ENCODE measurements at places on chromosomes 4 and X.

DNA sequence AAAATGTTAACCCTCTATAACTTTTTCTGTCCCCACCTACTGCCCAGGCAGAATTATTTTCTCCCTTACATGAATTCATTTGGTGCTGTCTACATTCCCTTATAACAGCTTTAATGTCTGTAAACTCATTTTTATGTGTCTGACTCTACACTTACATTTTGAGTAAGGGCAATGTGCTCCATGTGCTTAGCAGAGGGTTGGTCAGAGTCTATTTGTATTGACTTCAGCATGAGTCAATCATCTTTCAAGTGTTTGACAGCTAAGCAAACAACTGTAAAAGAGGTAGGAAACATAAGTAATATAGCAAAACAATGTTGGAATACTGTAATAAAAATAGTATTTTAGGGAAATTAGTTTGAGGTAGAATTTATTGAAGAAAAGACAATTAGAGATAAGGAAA, 6.3 kb downstream of the IL15 start:
- DNase-seq, result no peak

- no peak for DNase-seq
Observed at GRCh38 chr4:7989654-7990053, 50.0 kb upstream of the AFAP1 start.

- DNase-seq, result no peak
Observed at GRCh38 chr4:185128272-185129119, 14.6 kb upstream of the SLC25A4 start.

DNA sequence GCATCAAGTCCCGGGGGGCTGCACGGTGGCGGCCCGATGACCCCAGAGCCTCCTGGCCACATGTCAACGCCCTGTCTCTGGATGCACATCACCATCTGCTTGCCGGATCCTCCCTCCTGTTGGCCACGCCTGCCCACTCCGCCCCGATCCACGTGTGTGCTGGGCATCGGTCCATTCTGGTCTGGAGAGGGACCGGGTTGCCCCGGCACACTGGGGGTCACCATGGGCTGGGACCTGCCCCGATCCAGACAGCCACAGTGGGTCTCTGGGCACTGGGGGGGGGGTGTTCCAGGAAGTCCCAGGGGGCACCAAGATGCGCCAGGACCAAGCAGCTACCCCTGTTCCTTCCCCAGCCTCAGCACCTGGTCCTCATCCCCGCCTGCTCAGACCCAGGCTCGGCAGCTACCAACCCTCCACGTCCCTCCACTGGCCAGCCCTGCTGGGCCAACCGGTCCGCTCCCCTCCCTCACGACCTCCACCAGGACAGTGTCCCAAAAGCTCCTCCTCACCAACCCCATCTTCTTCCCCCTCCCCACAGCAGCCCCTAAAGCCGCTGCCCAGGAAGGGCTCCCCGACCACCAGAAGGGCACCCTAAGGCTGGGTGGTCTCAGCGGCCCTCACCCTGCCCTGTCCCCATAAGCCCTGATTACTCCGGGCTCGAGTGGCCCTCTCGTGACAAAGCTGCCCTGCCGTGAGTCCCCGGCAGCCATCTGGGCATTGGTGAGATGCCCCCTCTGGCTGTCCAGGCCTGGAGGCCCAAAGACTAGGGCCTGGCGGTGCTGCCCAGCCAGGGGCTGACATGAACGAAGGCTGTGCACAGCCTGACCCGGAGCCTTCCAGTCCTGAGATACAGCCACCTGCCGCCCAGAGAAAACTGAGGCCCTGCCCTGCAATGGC, 4.6 kb downstream of the CTBP1 start:
- no peak for DNase-seq

DNA sequence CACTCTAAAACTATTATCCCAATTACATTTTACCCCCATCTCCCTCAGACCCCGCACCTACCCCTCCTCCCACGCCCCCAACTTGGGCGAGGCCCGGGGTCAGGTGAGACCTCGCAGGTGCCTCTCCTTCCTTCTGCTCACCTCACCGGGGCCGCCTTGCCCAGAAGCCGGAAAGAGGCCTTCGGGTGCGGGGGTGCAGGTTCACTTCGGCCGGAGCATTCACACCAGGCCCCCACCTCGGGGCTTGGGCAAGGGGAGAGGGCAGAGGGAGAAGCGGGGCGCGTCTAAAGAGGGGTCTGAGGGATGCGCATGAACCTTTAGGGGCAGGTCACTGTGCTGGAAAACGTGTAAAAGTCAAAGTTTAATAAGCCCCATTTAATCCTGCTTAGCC, 427 bp downstream of the ZNF182 start:
- DNase-seq, result no peak

DNA sequence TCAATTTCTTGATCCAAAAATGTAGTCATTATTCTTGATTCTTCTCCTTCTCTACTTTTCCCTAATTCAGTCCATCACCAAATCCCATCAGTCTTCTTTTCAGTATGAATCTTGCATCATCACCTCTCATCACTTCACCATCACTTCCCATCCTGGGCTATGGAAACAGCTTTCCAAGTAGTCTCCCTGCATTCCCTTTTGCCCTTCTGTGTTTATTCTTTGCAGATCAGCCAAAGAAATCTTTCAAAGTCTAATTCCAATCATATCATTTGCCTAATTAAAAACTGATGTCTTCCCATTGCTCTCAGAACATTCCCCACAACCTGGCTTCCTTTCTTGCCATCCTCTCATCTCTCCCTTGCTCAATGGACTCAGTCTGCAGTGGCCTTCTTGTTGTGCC, 201.7 kb upstream of the ADAMTS3 start:
- no peak for DNase-seq

- DNase-seq, result no peak
Observed at GRCh38 chr4:55082756-55083155, 42.6 kb downstream of the KDR start.

GRCh38 chr4:156391325-156391653, 437.6 kb upstream of the CTSO start:
- no peak for DNase-seq

DNA sequence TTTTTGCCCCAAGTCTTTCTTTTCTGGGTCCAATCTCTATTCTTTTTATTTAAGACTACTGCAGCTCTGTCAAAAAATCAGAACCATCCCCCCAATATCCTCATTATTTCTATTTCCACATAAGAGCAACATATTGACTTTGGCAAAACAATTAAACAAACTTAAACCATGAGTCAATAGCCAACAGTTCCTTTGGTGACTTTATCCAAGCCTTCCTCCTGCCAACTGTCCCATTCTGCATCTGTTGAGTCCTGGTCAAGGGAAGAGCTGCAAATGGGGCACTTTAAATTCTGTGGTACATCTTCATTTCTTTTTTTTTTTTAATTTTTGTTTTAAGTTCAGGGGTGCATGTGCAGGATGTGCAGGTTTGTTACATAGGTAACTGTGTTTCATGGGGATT, 1875.0 kb upstream of the PCDH7 start:
- no peak for DNase-seq

DNA sequence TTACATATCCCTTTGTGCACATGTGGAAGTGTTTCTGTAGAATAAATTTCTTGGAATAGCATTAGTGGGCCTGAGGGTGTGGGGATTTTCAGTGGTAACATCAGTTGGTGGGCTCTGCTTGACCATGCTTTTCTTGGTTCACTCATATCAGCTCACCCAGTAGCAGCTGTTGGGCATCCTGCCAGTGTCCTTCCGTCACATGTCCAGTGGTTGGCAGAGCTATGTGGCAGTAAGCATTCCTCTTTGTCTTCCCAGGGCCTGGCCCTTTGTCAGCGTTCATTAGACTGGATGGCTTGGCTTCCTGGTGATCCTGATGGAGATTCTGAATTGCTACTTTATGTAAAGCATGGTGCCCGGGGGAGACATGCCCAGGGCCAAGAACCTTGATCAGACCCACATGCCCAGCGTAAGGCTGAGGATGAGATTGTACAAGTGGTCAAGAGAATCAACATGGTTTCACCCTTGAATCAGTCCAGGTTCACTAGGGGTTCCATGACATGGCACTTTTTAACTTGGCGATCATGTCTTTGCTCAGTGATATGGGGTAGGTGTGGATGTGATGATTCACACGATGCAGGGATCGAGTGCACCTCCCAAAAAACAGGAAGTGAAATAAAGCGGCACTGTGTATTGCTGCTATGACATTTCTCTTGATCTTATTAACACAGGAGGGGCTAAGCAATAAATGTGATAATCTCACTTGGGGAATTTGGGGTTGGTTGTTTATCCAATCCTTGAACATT, 72.1 kb upstream of the IGFBP7 start:
- no peak for DNase-seq

DNA sequence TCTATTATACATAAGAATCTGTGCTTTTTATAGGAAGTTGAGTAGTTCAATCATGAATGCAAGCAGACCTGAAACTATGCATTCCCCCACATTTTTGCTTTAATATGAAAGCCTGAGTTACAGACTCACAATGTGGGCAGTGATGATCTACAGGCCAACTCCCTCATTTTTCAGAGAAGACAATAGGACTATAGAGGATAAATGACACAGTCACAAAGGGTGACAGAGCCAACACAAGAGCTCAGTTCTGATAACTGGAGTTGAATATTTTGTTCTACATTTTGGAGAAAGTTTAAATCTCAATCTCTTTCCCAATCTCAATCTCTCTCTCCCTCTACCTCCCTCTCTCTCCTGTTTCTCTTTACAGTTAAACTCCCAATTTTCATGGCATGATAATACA, 27.0 kb downstream of the MBNL3 start:
- no peak for DNase-seq

DNA sequence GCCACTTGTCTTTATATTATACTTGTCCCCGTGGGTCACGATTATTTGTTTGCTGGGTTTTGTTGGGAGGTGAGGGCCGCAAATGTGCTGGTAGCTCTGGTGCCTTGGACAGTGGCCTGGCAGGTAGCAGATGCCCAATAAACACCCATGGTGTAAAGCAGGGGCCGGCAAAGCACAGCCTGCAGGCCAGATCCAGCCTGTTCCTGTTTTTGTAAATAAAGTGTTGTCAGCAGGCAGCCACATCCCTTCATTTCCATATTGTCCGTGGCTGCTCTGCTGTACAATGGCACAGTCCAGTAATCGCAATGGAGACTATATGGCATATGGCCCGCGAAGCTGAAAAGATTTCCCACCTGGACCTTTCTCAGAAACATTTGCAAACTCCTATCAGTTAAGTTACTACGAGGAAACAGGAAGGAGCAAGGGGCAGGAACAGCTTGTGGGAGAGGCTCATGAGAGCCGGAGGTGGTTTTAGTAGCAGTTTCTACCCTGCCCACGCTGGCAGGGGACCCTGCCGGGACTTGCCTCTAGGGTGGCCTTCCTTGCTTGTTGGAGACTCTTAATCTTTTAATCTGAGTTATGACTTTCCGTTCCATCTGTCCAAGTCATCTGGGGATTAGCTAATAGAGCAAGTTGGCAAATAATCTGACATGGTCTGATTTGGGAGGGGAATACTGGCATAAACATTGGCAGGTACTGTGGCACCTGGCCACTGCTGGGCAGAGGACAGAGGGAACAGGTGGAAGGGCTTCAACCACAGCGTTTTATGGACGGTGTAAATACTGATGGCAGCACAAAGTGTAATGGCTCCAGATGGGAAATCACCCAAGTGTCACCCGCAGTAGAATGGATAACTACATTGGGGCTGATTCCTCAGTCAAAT, 19.6 kb downstream of the CLCN4 start:
- no peak for DNase-seq

DNA sequence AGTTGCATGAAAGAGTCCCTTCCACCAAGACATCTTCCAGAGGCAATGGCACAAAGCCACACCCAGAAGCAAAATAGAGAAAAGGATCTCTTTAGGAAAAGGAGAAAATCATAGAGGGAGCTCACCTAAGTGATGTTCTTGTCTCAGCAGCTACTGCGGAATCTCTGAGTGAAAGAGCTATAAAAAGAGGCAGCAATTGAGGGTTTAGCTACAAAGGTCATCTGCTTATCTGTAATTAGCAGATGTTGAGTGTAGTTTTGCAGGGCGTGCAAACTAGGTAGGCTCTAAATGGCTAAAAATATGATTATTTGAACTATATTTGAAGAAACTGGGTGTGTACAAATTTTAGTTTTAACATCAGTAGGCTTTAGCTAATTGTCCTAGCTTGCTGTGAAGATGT, 276.0 kb downstream of the HS3ST1 start:
- DNase-seq, result no peak

DNA sequence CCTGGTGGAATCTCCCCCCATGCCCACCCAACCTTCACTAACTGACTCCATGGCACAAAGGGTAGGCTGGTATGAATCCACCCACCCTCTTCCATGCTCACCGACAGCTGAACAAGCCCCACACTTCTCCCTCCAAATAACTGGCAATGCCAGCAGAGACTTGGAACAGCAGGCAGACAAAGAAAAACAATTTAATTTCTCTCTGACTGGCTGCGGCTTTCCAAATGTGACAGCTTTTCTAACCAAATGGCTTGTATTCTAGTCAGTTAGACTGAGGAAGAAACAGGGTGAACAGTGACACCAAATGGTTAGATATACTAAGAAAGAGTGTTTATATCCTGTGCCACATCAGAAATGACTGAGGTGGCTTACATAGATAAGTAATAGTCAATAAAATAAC, 199.3 kb upstream of the ADAMTS3 start:
- DNase-seq, result no peak

DNA sequence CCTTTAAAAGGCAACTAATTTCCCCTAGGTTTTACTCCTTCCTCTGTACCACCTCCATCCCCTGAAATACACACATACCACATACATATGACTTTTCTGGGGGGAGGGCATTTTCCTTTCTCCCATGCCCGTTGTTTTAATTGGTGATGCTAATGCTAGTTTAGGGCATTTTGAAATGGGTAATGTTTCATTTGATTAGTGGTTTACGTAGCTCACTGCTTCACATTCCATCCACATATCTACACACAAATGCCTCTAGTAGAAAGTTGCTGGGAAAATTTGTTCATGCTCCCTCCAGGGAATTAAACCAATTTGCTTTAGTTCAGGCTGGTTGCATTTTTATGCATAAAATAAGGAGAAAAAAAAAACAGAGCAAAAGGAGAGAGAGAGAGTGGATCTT, 231.2 kb downstream of the FRAS1 start:
- no peak for DNase-seq

GRCh38 chrX:153644356-153645125, 2.5 kb upstream of the DUSP9 start:
- DNase-seq, result no peak

DNA sequence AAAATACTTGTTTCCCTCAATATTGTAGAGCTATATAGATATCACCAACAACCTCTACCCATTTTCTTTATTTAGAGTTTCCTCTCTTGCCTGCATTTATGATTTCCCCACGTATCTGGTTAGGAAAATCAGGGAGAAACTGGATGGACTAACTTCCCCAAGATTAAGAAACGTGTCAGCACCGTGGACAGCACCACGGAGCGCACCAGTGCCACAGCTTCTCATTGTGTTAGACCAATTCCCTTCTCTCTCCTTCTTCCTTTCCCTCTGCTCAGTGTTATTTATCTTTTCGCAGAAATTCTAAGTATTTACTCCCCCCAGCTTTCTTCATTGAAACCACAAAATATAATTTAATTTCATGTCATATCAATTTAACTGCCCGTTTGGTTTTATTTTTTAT, 568.6 kb upstream of the BOD1L1 start:
- DNase-seq, result no peak

- DNase-seq, result no peak
Observed at GRCh38 chr4:13542577-13543031, 1.7 kb downstream of the NKX3-2 start.
